ENCODE measurements at places on chromosomes 7 and 10.

DNA sequence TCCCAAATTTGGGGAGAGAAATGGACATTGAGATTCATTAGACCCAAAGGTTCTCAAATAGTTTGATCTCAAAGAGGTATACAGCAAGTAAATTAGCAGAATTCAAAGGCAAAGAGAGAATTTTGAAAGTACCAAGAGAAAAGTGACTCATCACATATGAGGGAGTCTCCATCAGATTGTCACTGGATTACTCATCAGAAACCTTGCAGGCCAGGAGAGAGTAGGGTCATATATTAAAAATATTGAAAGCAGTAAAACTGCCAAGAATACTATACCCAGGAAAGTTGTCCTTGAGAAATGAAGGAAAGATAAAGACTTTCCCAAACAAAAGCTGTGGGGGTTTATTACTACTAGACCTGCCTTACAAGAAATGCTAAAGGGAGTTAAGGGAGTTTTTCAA lies 140.6 kb downstream of the TMEM168 start:
- DNase-seq = no peak

GRCh38 chr10:118979661-118980060 lies 49.9 kb upstream of the NANOS1 start:
- no peak for DNase-seq

DNA sequence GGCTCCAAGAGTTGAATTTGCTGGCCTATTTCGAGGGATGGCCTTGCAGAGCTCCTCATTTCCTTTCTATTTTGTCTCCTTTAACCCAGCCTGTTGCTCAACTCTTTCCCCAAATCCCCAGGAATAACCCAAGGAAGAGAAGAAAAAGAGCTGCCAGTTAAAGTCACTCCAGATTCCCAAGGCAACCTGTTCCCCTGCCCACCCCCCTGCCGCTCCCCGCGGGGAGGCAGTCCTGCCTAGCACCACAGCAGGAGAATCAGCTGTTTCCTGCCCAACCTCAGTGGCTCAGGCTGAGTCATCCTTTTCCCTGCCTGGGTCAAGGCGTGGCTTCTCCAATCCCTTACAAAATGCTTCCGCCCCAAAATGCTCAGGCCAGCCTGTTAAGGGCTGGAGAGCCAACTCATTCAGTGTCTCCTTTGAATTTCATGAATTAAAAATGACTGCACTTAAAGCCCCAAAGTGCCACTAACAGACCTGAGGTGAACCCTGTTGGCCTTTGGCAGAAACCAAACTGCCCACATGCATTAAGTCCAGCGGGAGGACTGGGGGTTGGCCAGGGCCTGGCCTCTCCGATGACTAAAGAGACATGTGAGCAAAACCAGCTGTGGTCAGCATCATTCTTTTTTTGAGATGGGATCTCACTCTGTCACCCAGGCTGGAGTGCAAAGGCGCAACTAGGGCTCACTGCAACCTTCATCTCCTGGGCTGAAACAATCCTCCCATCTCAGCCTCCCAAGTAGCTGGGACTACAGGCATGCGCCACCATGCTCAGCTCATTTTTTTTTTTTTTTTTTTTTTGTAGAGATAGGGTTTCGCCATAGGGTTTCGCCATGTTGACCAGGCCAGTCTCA lies 83.2 kb upstream of the KIF5B start:
- DNase-seq = peak; percentile 26

DNA sequence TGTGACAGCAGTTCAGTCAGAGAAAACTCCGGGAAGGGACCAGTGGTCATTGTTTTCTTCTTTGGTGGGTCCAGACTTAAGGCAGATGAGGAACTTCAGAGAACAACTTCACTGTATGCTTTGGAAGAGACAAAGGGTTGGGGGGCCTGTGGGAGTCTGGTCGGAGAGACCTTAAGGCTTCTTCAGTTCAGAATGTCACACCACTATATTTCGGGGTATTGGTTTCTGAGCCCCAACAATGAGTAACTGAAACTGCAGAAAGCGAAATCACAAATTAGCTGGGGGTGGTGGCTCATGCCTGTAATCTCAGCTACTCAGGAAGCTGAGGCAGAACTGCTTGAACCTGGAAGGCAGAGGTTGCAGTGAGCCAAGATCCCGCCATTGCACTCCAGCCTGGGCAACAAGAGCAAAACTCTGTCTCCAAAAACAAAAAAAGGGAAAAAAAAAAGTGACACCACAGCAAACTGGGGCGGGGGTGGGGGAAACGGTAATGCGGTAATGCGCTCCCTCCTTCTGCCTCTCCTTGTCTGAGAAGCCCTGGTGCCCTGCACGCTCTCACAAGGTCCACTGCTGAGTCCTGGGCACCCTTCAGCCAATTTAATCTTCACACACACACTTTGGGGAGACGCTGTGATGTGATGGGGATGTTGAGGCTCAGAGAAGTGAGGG lies 2.2 kb upstream of the ADIRF start:
- no peak for DNase-seq

- DNase-seq = peak; percentile 60
Measured at GRCh38 chr7:150897502-150898474, 45.5 kb downstream of the AOC1 start.
